ENCODE measurements at places on chromosomes 7 and 10.

DNA sequence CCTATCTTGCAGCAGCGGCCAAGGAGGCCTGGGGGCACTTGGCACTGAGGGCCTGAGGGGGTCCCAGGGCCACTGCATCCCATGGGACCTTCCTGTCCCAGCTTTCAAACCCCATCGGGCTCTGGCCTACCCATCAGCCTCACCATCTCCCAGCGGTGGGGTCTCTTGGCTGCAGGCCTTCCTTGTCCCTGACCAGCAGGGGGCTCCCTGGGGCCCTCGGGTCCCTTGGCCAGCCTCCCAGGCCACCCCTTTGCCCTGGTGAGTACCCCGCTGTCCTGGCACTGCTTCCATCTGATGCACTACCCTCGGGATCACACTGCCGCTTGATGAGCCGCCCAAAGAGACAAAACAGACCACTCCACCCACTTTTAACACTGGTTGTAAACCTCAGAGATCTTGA is 43.5 kb downstream of the YKT6 start:
- H3K4me3 ChIP-seq, result no peak overlapping the region
- no peaks in the 10 kb centered on the region for H3K27me3 ChIP-seq
- H3K4me1 ChIP-seq, result no peaks in the 10 kb centered on the region
- no peak for DNase-seq
- no peaks in the 10 kb centered on the region for H3K36me3 ChIP-seq

- no peaks in the 10 kb centered on the region for H3K4me1 ChIP-seq
- DNase-seq, result no peak
- H3K27ac ChIP-seq, result no peak overlapping the region
- H3K27me3 ChIP-seq, result no peaks in the 10 kb centered on the region
- no peaks in the 10 kb centered on the region for H3K36me3 ChIP-seq
Measured at GRCh38 chr10:47425813-47426419, 41.8 kb upstream of the ZNF488 start.

DNA sequence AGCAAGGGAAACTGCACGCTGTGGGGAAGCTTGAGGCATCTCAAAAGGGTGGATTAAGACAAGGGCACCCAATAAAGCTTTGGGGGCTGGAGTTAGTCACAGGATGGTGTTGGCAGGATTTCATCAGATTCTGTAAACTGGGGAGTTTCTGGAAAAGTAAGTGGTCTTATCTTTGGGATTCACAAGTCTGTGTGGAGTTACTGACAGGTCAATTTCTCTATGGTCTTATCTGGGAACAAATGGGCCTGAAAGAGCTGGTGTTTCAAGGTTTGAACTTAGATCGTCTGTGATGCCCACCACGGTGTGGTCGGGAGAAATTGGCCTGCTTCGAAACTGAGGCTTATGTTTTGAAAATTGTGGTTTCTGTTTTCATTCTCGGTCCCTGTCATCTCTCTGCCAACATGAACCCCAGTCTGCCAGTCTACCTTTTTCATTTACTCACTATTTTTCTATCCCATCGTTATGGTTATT is 23.8 kb upstream of the AOAH start:
- H3K27ac ChIP-seq, result no peak overlapping the region
- no peaks in the 10 kb centered on the region for H3K27me3 ChIP-seq
- H3K36me3 ChIP-seq, result no peaks in the 10 kb centered on the region
- H3K4me3 ChIP-seq, result no peak overlapping the region
- DNase-seq, result no peak
- no peaks in the 10 kb centered on the region for H3K4me1 ChIP-seq

DNA sequence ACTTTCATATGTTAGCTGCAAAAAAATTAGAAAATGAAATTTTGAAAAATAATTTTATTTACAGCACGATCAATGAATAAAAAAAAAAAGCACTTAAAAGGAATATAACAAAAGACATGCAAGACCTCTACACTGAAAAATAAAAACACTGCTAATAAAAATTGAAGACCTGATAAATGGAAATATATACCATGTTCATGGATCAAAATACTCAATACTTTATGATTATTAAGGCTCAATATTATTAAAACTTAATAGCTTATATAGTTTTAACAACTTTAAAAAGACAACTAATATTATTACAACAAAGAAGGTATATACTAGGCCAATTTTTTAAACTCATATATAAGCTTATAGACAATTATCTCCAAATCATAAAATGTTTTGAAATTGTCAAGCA is 143.0 kb downstream of the GFRA1 start:
- no peaks in the 10 kb centered on the region for H3K4me1 ChIP-seq
- H3K4me3 ChIP-seq, result no peak overlapping the region
- no peak overlapping the region for H3K27ac ChIP-seq
- H3K27me3 ChIP-seq, result no peaks in the 10 kb centered on the region
- no peak for DNase-seq

DNA sequence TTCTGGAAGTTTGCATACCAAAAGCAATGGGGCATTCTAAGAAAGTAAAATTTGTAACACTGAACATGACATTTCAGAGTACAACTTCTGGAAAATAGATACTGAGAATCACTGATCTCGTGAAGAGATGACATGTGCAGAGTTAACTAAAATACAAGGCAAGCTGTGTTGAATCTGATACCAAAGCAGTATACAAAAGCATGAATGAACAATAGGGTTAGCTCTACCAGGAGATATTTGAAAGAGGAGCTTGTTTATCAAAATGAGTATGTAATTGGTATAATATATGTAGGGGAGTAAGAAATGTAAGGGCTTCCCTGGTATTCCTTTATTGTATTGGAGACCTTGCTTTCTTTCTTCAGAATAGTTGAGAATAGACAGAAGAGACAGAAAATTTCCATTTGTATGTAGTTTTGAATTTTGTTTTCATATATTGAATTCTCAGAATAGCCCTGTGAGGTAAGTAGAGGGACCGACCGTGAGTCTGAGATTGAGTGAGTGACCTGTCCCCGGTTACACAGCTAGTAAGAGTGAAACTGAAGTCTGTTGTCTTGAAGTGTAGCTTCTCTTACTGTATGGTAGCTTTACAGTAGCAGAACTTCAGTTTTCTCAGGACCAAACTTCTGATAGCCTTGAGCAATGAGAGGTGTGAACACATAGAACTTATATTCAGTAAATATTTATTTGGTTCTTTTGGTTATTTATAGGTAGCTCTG is 5.0 kb downstream of the HBP1 start:
- H3K36me3 ChIP-seq, result no peaks in the 10 kb centered on the region
- peaks cover 74% of the 10 kb centered on the region for H3K4me1 ChIP-seq
- H3K27me3 ChIP-seq, result no peaks in the 10 kb centered on the region
- H3K27ac ChIP-seq, result peak overlapping the region; percentile 3
- H3K4me3 ChIP-seq, result no peak overlapping the region

GRCh38 chr10:106997721-106998120 is 166.8 kb downstream of the SORCS1 start:
- no peak for DNase-seq
- no peaks in the 10 kb centered on the region for H3K4me1 ChIP-seq
- no peak overlapping the region for H3K27ac ChIP-seq
- H3K36me3 ChIP-seq, result no peaks in the 10 kb centered on the region
- H3K27me3 ChIP-seq, result no peaks in the 10 kb centered on the region
- no peak overlapping the region for H3K4me3 ChIP-seq

DNA sequence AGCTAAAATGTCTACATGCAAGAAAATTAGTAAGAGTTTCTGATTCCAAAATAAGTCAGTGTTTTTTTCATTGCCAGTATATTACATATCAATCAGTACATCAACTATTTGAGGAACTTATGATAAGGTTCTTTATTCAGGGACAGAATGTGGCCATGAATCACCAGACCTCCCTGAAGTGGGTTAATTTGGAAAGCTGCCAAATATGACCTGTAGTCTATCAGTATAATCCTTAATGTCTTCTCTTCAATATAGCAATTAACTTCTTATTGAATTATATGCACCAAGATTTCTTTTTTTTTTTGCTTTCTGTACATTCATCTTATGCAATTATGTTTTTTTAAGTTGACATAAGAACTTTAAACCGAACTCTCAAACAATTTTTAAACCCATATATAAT is 714.5 kb upstream of the POT1 start:
- H3K4me1 ChIP-seq, result no peaks in the 10 kb centered on the region
- H3K27ac ChIP-seq, result no peak overlapping the region
- no peaks in the 10 kb centered on the region for H3K27me3 ChIP-seq

- no peaks in the 10 kb centered on the region for H3K36me3 ChIP-seq
- H3K4me3 ChIP-seq, result no peak overlapping the region
- H3K27me3 ChIP-seq, result no peaks in the 10 kb centered on the region
- H3K4me1 ChIP-seq, result no peaks in the 10 kb centered on the region
Measured at GRCh38 chr10:486206-486605, 203.3 kb downstream of the DIP2C start.

- no peak for DNase-seq
- peaks cover 77% of the 10 kb centered on the region for H3K36me3 ChIP-seq
- H3K27ac ChIP-seq, result no peak overlapping the region
- H3K4me1 ChIP-seq, result peaks cover 3% of the 10 kb centered on the region
Measured at GRCh38 chr10:32035038-32035437, 21.2 kb downstream of the KIF5B start.

GRCh38 chr7:38760226-38760625 is 129.1 kb upstream of the AMPH start:
- H3K27ac ChIP-seq, result no peak overlapping the region
- H3K36me3 ChIP-seq, result peaks cover 13% of the 10 kb centered on the region
- H3K27me3 ChIP-seq, result no peaks in the 10 kb centered on the region
- no peak overlapping the region for H3K4me3 ChIP-seq

DNA sequence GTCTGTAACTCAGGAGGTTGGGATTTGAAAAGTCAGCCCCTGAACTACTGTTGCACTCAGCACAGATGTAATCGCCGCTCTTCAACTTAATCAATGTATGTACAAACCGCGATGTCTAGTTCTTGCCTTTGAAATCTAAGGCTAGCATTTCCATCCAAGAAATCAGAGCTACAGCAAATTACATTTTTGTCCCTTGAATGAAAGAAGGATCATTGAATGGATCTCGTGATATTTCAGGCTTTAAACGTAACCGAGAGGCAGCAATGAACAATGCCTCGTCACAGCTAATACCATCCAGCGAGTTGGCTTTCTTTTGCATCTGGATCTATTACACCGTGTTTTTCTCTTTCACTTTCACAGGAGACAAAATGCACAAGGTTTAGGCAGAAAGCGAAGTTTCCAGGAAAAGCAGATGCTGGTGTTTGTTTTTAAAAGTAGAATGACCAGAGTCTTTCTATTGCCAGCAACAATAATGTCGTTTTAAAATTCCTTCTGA is 5.5 kb downstream of the SKIDA1 start:
- H3K27ac ChIP-seq, result no peak overlapping the region
- no peak for DNase-seq
- H3K4me1 ChIP-seq, result peaks cover 41% of the 10 kb centered on the region
- peaks cover 51% of the 10 kb centered on the region for H3K27me3 ChIP-seq

GRCh38 chr7:116591202-116592040 is 66.6 kb downstream of the CAV1 start:
- no peak overlapping the region for H3K4me3 ChIP-seq
- peaks cover 6% of the 10 kb centered on the region for H3K4me1 ChIP-seq
- DNase-seq, result no peak
- H3K27me3 ChIP-seq, result peaks cover 9% of the 10 kb centered on the region

GRCh38 chr10:130963052-130963393 is 348.5 kb downstream of the TCERG1L start:
- no peak overlapping the region for H3K4me3 ChIP-seq
- DNase-seq, result no peak
- H3K27me3 ChIP-seq, result no peaks in the 10 kb centered on the region
- no peaks in the 10 kb centered on the region for H3K4me1 ChIP-seq
- no peaks in the 10 kb centered on the region for H3K36me3 ChIP-seq

- H3K27me3 ChIP-seq, result no peaks in the 10 kb centered on the region
- no peak overlapping the region for H3K4me3 ChIP-seq
- no peak overlapping the region for H3K27ac ChIP-seq
- no peak for DNase-seq
Measured at GRCh38 chr10:124588736-124589490, 127.3 kb downstream of the LHPP start.

DNA sequence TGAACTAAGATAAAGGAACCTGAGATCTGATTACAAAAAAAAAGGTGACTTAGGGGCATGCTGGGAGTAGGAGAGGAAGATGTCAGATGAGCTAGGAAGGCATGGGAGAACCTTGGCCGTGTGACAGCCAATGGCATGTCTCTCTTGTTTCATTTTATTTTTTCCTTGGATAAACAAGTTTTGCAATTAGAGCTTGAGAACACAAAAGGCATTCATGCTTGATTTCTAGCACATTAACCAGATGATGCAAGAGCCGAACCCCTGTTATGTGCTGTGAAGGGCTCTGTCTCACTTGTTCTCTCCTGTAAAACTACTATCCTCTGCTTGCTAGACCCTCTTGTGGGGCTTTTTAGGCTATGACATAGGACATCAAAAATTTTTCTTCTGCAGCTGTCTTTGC is 134.3 kb upstream of the ASAH2 start:
- DNase-seq, result no peak
- H3K27me3 ChIP-seq, result no peaks in the 10 kb centered on the region
- no peak overlapping the region for H3K27ac ChIP-seq
- H3K4me3 ChIP-seq, result no peak overlapping the region

GRCh38 chr7:1936006-1936310 is 265.9 kb downstream of the ELFN1 start:
- no peaks in the 10 kb centered on the region for H3K27me3 ChIP-seq
- H3K4me3 ChIP-seq, result no peak overlapping the region
- no peak for DNase-seq
- peaks cover 41% of the 10 kb centered on the region for H3K4me1 ChIP-seq

DNA sequence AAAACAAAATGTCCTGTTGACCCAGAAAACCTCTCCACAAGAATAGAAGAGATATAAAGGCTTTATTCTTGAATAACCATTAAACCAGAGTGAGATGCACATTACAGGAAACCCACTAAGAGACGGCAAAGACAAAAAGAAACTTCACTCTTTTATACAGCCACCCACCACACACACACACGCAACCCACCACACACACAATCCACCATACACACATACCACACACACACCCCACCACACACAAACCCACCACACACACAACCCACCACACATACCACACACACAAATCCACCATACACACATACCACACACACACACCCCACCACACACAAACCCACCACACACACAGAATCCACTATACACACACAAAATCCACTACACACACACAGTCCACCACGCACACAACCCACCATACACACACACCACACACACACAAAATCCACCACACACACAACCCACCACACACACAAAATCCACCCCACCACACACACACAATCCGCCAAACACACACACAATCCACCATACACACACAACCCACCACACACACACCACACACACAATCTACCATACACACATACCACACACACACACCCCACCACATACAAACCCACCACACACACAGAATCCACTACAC is 9.5 kb upstream of the REPIN1 start:
- peaks cover 28% of the 10 kb centered on the region for H3K4me1 ChIP-seq
- no peak overlapping the region for H3K4me3 ChIP-seq
- DNase-seq, result no peak
- H3K27ac ChIP-seq, result no peak overlapping the region

GRCh38 chr7:87628780-87629569 is 777 bp downstream of the RUNDC3B start:
- peak; percentile 32 for DNase-seq
- no peaks in the 10 kb centered on the region for H3K27me3 ChIP-seq
- no peak overlapping the region for H3K27ac ChIP-seq
- H3K4me1 ChIP-seq, result peaks cover 14% of the 10 kb centered on the region
- H3K4me3 ChIP-seq, result no peak overlapping the region

Measured in CD4-positive, alpha-beta memory T cell (primary cell).